NCI-H2171 (cell line): ENCODE measurements at places on chromosomes 3 and 15.

DNA sequence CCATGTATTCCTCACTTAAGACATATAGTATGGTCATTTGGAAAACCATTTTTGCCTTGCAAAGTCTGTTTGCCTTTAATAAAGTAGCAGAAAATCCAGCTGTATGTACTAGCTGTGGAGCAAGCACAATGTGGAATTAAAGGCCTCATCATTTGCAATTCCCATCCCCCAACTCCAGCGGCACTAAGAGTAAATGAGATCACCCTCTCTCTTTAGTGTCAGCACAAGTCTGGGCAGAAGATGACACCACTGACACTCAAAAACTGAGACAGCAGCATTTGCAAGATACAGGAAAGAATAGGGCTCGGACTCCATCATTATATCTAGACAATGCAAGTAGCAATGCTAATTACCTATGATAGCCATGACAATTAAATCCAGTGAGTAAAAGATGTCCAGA is 24.7 kb upstream of the DYNC1LI1 start:
- DNase-seq, result no peak

DNA sequence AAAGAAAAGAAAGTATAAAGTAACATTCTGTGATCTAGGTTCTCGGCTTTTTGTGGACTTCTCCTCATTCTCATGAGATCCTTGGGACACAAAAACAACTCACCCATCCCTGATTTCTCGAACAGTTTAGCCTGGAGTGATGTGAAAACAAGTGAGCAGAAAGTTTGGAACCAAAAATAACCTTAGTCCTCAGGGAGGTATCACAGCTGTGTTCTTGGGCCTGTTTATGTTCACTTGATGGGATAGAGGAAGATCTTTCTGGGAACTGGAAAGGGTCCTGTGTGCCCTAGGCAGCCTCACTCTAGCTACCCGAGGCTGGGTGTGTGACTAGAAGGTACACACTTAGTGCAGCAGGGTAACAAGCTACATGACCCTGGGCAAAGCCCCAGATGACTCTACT is 308.8 kb upstream of the PDZRN3 start:
- DNase-seq, result no peak

DNA sequence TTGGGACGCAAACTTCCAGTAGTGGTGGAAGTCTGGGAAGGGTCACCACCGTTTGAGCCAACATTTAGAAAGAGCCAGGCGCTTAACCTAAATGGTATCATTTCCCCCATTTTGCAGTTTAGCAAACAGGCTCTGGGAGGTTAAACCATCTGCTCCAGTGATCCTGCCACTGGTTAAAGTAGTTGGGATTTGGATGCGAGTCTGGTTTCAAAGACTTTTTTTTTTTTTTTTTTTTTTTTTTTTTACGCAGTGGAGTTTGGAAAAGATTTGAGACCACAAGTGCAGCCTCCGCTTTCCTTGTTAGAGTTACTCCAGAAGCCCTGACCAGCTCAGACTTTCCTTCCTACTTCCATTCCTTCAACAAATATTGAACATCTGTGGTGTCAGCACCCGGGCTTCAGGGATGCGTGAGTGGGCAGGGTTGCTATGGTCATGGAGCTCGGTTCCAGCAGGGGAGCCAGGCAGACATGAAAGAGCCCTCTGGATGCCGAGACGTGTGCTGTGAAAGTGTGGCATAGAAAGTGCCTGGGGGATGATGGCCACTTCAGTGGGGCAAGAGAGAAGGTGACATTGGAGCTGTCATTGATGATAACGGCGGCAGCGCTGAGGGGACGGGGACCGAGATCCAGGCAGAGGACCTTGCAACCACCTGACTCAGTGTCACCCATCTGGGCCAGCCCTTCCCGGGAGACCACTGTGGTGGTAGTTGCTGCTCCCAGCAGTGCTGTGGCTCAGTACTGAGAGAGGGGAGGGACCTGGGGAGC is 1.1 kb upstream of the RNU6-1 start:
- DNase-seq, result peak; percentile 23

GRCh38 chr15:58016581-58017175 is 48.8 kb downstream of the ALDH1A2 start:
- DNase-seq, result no peak
